Endothelial cell of umbilical vein (primary cell): ENCODE measurements at places on chromosomes 13 and 19. TPM values are rescaled to one million over a fixed set of nuclear protein-coding genes. Genes with fewer than 3 reads are reported as not detected.

Gene VSTM1
- not detected in 2 replicates for total RNA-seq

GRCh38 chr19:50380751-50381151 is 3.4 kb upstream of the POLD1 start:
- H3K27me3 ChIP-seq = no peaks in the 10 kb centered on the region
- no peak for DNase-seq
- peaks cover 36% of the 10 kb centered on the region for H3K36me3 ChIP-seq
- H3K27ac ChIP-seq = no peak overlapping the region
- H3K4me1 ChIP-seq = peaks cover 15% of the 10 kb centered on the region

GRCh38 chr13:32277839-32278238 is 37.3 kb downstream of the ZAR1L start:
- H3K36me3 ChIP-seq = peaks cover 29% of the 10 kb centered on the region
- no peaks in the 10 kb centered on the region for H3K4me1 ChIP-seq
- no peak overlapping the region for H3K4me3 ChIP-seq
- H3K27ac ChIP-seq = no peak overlapping the region
- H3K27me3 ChIP-seq = no peaks in the 10 kb centered on the region
- no peak for DNase-seq

DNA sequence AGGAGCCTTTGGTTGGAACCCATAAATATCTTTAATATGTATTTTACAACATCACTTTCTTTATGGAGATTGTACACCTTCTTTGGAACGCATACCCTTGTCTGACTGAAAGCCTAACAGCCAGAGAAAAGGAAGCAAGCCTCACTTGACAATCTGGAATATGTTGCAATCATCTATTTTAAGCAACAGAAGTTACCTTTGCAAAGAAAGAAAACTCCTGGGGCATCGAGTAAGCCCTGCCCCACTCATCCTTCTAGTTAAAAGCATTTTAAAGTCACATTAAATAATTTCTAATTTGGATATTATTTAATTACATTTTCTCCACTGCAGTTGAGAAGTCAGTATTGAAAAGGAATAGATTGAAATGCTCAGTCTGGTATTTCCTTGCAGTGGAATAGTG is 542.7 kb downstream of the MYO16 start:
- no peak for DNase-seq
- no peak overlapping the region for H3K27ac ChIP-seq
- no peaks in the 10 kb centered on the region for H3K36me3 ChIP-seq
- H3K27me3 ChIP-seq = no peaks in the 10 kb centered on the region
- H3K4me1 ChIP-seq = no peaks in the 10 kb centered on the region
- H3K4me3 ChIP-seq = no peak overlapping the region

DNA sequence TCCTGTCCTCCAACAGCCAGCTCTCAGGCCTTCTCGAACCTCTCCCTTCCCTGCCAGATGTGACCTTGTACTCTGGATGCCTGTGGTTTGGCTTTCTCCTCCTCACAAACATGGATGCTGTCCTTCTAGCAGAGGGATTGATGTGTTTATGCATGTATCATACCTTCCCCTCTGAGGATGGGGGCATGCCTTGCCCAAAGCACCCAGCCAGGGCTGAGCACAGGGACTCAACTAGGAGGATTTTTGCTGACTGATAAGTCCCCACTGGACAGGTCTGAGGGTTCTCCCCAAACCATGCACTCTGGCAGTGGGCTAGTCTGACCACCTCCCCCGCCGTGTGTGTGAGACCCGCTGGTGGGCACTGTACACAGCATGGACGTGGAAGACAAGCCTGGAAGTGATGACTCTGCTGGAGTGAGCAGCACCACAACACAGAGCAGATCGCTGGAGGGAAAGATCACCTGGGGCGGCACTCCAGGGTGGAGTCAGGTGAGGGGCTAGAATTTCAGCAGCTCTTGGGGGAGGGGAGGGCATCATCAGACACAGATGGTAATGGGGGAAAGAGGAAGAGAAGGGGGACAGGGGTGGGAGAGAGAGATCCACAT is 360.3 kb upstream of the ZNF507 start:
- DNase-seq = no peak
- H3K4me3 ChIP-seq = no peak overlapping the region
- H3K36me3 ChIP-seq = no peaks in the 10 kb centered on the region
- no peaks in the 10 kb centered on the region for H3K27me3 ChIP-seq
- no peaks in the 10 kb centered on the region for H3K4me1 ChIP-seq

- H3K36me3 ChIP-seq = no peaks in the 10 kb centered on the region
- H3K27ac ChIP-seq = no peak overlapping the region
- peaks cover 27% of the 10 kb centered on the region for H3K4me1 ChIP-seq
- no peaks in the 10 kb centered on the region for H3K27me3 ChIP-seq
- no peak overlapping the region for H3K4me3 ChIP-seq
These were observed 10.4 kb upstream of the ZSWIM4 start for GRCh38 chr19:13784731-13785452.
